ENCODE measurements at places on chromosomes 5 and 9.

GRCh38 chr5:172819569-172819968, 14.5 kb upstream of the ERGIC1 start:
- no peak for DNase-seq

DNA sequence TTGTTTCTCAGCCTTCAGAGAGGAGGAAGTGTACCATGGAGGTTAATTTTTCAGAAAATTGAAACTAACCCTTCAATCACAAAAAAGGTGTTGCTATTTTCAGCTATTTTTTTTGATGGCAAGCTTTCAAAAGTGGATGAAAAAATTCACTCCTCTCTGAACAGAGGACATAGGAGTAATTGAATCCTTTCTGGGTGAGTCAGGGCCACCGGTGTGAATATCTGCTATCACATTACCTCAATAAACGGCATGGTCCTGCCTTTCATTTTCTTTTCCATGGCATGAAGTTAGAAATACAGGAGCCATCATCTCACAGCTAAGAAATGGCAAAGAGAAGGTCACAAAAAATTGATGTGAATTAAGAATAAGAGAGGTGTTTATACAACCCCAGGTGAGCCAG, 90.2 kb upstream of the CCDC112 start:
- DNase-seq, result no peak

DNA sequence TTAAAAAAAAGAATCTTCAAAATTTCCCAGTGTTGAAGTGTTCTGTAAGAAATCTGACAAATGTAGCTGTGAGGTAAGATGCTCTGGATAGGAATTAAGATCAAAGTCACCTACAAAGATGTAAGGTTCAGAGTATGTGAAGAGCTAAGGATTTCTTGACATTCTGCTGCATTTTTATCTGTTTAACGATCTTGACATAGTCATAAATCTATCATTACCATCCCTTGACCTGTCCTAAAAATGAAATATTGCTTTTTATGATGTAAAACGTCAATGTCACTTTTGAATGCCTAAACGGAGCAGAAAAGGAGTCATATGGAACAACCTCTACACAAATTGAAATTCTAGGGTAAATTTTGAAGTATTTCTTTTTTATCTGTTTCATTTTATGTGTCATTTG, 939.3 kb downstream of the CDH18 start:
- DNase-seq, result no peak

DNA sequence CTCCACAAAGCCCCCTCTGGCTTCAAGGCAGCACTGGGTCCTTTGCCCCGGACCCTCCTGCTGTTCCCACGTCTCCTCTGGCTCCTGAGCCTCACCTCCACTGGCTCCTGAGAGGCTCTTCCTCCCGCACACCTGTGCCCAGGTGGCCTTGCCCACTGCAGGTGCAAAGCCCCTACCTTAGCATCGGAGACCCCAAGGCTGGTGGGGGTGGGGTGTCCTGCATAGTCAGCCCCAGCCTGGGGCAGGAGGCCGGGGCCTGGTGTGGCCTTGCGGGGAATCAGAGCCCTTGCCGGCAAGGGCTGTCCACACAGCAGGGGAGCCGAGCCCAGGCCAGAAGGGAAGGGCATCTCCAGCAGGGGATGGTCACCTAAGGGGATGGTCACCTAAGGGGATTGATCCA, 41.3 kb upstream of the CEP72 start:
- DNase-seq, result no peak

GRCh38 chr5:98657559-98657958, 115.9 kb upstream of the RGMB start:
- no peak for DNase-seq

DNA sequence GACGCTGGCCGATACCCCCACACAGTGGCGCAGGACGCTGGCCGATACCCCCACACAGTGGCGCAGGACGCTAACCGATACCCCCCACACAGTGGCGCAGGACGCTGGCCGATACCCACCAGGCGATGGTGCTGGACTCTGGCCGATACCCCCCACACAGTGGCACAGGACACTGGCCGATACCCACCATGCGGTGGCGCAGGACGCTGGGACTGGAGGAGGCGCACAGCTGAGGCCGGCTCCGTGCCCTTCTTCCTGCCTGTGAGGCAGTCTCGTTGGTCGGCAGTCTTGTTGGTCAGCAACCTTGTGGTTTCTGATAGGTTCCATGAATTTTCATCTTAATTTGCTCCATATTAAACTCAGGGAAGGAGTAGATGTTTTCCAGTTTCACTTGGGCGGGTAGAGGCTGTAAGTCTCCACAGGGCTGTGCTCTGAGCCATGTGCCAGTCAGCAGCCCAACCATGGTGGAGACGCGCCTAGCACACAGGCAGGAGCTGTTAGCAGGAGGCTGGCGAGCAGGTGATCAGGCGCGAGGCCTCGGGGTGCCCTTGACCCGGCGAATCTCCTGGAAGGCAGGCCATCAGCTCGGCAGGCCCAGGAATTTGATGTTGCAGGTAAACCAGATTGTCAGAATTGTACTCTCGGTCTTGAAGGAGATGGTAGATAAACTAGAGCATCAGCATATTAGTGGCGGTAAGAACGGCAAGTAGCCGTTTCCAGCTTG, 75.6 kb downstream of the EHMT1 start:
- no peak for DNase-seq

- no peak for DNase-seq
Observed at GRCh38 chr5:175800656-175801081, 70.7 kb upstream of the CPLX2 start.

DNA sequence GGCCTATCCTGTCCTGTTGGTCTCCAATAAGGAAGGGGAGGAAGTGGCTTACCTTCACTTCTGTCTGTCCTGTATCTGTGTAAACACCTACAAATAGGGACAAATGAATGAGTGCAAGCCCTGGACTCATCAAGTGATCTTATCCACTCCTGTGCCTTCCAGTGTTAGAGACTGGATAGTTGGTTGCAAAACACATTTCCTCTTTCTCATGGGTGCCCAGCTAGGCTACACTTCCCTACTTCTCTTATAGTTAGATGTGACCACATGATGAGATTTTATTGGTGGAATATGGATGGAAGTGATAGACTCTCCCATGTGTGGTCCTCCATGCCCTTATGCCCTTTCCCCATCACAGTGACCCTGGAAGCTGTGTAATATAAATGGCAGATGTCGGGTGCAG, 16.9 kb upstream of the PFDN1 start:
- no peak for DNase-seq

GRCh38 chr5:143801252-143801939, 10.6 kb upstream of the HMHB1 start:
- no peak for DNase-seq

- no peak for DNase-seq
Observed at GRCh38 chr9:77215874-77216273, 38.5 kb downstream of the VPS13A start.

DNA sequence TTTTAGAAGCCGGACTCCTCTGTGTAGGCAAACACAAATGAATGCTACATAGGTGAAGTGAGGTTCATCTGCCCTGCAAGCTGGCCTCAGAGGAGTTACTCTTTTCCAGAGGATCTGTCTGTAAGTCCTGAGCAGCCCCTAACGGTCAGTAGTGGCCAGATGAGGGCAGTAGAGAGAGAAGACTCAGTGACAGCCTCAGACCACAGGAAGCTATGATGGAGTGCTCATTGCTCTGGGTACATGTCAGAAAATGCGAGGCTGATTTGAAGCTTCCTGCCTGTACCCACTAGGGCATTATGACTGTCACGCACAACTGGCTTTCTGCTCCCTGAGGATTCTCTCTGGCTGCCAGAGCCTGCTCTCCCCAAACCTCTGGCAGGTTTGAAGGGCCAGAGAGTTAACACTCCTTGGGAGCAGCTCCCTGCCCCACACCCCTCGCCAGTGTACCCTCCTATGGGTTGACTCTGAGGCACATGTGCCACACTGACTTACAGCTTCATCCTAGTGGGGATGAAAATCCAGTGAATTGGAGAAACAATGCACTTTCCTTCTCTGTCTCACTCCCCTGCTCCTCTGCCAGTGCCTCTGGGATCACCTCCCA, 141.5 kb downstream of the GABRG2 start:
- DNase-seq, result peak; percentile 9

GRCh38 chr5:59645380-59645779, 248.1 kb downstream of the PDE4D start:
- no peak for DNase-seq

DNA sequence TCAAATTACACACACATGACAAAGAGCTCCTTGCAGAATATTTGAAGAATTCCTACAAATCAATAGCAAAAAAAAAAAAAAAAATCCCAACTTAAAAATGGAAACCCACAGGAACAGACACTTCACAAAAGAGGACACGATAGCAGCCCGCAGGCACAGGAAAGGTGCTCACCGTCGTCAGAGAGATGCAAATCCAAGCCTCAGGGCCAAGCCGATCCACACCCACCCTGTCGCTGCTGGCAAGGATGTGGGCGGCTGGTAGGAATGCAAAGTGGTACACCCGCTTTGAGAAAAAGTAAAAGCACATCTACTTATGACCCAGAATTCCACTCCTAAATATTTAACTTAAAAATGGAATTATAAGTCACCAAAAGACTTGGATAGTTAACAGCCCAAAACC, 10.8 kb downstream of the LCN9 start:
- DNase-seq, result no peak

DNA sequence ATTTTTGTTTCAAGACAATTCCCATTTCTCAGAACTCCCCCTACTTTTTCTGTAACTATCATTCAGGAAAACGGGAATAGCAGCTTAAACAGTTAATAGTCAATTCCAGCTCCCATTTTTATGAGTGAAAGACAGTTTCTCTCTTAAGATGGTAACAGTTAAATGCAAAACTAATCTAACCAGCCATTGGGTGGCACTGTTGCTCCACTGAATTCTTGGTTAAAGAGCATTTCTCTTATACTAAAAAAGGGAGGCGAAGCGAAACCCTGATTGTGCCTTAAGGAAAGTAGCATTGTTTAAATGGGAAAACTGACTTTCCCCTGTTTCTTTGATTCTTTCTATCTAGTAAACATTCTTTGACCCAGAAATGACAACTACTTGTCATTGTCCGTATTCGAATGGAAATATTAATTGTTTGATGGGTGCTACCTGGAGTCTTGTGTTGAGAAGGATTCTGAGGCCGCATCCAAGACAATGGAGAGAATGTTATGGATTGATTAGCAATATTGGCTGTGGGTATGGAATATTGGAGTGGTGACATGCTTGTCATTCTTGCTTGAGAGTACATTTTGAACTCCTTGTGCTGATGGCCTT, 507.8 kb downstream of the MAT2B start:
- DNase-seq, result no peak

GRCh38 chr9:87336407-87336806, 161.3 kb upstream of the DAPK1 start:
- no peak for DNase-seq

GRCh38 chr5:154365823-154366222, 80.0 kb upstream of the SAP30L start:
- no peak for DNase-seq

DNA sequence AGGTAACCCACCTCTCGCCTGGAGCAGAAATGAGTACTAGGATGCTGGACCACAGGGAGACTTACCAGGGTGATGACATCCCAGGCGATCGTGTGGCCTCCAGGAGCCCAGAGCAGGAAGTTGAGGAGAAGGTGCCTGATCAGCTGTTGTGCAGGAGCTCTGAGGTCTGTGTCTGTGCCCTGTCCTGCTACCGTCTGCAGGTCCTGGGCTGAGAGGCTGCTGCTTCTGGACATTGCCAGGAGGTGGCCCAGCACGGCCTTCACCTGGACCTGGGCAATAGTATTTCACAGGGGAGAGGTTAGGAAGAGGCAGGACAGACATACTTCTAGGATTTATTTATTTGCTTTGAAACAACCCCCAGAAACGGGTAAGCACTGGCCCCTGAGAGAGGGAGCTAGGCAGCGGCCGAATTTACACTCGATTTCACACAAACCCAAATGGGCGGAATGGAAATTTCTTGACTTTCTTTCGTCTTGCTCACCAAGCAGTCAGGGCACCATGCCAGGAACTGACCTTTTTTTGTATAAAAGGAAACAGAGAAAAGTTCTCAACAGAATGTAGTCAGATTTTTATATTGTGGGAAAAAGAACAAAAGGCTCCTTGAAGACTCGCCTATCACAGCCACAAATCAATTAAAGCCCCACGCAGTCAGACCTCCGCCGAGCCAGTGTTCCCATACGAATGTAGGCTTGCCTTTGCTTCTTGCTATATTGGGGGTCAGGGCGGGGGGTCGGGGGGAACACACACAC, 210.3 kb downstream of the FANCC start:
- no peak for DNase-seq

- peak; percentile 87 for DNase-seq
Observed at GRCh38 chr5:176573564-176574296, 24.6 kb downstream of the CDHR2 start.

DNA sequence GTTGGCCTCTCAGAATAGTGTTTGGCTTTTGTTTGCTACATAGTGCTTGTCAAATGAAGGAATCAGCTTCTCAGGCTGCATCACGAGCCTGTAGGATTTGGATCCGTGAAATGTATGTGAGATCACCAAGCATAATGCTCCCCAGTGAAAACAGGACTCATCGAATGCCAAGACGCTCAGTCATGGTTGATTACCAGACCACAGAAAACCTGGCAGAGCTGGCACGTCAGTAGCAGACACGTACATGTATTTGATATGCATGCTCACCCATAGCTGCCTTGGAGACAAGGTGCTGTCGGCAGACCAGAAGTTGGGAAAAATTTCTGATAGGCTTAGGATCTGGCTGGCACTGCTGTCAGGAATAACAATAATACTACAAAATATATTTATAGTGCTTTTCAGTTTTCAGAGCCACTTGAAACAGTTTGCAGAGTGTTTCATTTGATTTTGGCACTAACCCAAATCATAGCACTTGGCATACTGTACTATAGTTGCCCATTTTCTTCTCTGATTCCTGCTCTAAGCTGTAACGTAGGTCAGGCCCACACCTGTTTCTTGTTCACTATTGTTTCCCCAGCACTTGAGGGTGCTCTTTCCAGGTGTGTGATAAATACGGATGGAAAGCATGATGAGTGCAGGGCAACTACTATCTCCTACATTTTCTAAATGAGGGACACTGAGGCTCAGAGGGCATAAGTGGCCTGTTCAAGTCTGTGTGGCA, 226.1 kb downstream of the NR3C1 start:
- no peak for DNase-seq

DNA sequence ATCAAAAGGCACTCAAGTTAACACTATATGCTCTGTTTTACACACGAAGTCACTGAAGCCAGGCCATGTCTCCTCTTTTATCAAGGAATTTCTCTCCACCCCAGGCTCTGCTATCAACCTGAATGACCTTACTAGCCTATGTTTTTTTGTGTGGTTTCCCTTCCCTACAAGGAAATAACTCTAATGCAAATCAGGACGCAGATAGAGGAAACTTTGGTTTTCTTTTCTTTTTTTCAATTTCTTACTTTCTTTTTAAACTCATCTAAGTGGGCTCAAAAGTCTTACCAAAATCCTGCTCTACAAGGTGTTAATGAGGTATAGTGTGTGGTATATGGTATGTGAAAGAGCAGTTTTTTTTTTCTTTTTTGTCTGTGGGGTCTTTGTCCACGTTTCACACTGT, 5.5 kb upstream of the SLC46A2 start:
- DNase-seq, result no peak

All from right cardiac atrium (tissue), 5 donors.